ENCODE measurements at places on chromosomes 4 and X.
A peak's percentile ranks its signal among the peaks of the same experiment; 100 is the strongest.

DNA sequence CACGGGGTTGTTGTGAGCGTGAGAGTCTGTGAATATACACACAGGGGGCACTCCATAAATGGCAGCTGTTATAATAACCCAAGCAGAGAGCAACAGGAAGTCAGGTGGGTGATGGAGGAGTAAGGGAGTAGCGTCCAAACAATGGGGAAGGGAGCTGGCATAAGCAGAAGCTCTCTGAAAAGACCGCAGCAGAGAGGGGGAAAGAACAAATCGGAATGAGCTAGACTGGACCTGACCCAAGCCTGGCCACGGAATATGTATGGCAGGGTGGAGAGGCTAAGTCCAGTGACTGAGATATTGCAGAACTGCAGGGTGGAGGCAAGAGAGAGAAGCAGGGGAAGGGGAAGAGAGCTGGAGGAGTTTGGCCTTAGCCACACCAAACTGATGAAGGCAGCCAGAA lies 6.5 kb upstream of the GJB1 start:
- no peak for DNase-seq

DNA sequence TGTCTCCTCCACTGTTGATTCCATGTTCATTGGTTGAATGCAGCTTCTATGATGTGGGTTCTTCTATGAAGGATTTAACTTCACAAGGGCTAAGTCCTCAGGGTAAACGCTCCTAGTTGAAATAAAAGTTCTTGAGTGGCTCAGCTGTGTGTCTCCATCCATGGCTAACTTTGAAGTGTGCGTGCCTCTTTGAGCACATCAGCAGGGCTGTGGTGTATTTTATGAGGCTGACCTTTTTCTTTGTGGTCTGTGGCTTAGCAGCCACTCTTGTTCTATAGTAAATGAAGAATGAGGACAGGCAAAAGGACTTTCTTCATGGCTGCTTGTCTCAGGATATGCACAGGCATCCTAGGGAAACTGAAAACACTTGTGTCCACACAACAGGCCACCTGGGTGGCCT lies 88.5 kb downstream of the KIT start:
- DNase-seq, result no peak

- no peak for DNase-seq
Measured at GRCh38 chrX:96979766-96980165, 96.1 kb downstream of the RPA4 start.

GRCh38 chr4:7918981-7919380 lies 20.7 kb downstream of the AFAP1 start:
- no peak for DNase-seq

GRCh38 chr4:24411806-24412205 lies 172.5 kb downstream of the DHX15 start:
- no peak for DNase-seq

DNA sequence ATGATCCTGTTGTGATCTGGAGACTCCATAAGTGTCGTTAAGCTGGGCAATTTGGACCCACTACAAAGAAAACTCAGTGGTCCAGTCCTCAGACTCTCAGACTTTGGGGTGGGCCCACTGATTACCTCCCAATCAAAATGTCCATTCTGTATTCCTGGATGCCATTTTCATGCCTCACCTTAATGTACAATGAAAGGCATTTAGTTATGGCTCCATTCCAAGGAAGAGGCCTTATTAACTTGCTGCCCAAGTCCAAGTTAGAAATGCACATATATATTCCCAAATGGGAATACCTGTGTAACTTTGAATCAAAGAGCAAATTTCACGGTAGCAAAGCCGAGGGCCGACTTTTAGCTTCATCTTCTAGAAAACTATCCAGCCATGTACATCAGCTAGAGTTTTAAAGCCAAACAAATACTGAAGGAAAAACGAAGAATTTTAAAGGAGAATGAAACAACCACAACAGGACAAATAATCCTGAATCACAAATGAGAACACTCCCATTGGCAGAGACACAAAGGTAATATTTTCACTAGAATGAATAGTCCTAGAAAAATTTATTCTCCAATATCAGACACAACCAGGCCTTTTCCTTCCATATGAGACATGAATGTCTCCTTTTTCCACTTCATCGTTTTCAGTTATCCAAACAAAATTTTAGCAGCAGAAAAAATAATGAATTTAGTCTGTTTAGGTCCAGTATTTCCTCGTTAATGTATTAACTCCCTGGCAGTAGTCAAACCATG lies 63.7 kb upstream of the HHIP start:
- no peak for DNase-seq

GRCh38 chr4:153428941-153429475 lies 37.2 kb upstream of the TMEM131L start:
- DNase-seq, result no peak

GRCh38 chrX:106999002-106999975 lies 723 bp downstream of the MORC4 start:
- peak; percentile 39 for DNase-seq

DNA sequence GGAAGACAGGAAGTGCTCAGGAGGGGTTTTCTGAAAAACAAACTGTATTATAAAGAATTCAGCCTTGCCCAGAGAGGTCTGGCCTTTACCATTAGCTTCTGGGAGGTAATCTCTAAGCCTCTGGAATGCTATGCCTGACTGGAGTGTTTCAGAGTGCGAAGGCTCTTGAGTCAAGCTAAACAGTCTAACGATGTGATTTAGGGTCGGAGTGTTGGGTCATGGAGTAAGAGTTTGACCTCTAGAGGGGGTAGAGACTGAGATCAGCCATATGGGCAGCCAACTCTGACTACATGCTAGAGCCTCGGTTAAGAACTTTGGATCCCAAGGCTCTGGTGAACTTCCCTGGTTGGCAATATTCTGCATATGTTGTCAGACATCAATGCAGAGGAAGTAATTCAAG lies 15.0 kb downstream of the BOD1L1 start:
- no peak for DNase-seq

All from activated CD8-positive, alpha-beta memory T cell treated with anti-CD3 and anti-CD28 coated beads, Interleukin-2, amount 50 U/mL, for 4 hours (primary cell).